Caco-2 (cell line): ENCODE measurements at places on chromosomes 13 and 19. TPM values are rescaled to one million over a fixed set of nuclear protein-coding genes. Genes with fewer than 3 reads are reported as not detected.

DNA sequence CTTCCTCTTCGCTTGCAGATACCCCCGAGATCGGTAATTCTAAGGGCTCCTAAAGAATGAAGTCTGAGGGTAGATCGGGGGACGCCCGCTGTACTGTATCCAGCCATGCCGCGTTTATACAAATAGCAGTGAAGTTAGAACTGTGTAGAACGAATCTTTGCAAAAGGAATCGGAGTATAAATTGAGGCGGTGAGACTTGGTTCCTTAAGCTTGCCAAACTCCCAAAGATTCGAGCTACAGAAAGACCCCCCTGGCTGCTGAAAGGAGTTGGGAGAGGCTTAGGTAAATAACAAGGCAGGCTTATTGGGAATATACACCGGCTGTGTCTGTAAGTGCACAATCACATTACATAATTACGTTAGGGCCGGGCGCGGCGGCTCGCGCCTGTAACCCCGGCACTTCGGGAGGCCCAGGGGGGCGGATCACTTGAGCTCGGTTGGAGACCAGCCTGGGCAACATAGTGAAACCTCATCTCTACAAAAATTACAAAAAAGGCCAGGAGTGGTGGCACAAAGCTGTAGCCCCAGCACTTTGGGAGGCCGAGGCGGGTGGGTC, 12.2 kb downstream of the TMEM160 start:
- DNase-seq, result peak; percentile 69

DNA sequence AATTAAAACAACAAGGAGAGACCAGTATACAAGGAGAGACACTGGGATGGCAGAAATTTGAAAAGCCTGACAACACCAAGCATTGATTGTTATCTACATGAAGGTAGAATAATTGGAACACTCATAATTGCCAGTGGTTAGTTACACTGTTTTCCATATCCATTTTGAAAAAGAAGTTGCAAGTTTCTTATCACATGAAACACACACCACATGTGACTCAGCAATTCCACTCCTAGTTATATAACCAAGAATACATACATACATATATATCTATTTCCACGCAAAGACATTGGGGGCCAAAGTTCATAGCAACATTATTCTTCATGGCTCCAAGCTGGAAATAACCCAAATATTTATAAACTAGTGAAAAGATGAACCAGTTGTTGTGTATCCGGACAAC, 15.2 kb upstream of the PABPC3 start:
- no peak for DNase-seq

GRCh38 chr19:13417054-13417453, 89.2 kb downstream of the CACNA1A start:
- DNase-seq, result no peak

GRCh38 chr19:29787281-29787680, 24.5 kb upstream of the CCNE1 start:
- DNase-seq, result no peak

GRCh38 chr19:45507872-45508416, 665 bp downstream of the VASP start:
- DNase-seq, result no peak

DNA sequence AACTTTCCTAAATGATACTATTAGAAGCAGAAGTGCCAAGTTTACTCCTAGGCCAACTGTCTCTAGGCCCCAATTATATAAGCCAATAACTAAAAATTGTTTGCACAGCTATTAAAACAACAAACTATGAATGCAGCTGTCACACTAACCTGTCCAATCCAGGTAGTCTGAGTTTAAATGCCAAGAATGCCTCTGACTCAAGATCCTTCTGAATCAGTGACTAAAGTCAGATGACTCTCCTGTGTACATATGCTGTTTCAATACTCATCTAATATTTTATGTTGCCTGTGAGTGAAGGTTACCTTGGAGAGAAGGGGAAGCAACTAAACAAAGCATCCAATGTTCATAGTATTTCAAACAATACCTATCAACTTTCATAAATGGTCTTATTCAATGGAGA, 257.0 kb downstream of the ENOX1 start:
- no peak for DNase-seq

Gene CFAP97D2
- not detected in 2 replicates for total RNA-seq

Gene CGB8
- not detected in 2 replicates for total RNA-seq

Gene EDDM13
- not detected in 2 replicates for total RNA-seq
